ENCODE measurements at places on chromosomes 16 and 17.

GRCh38 chr17:27488231-27488630 lies 32.0 kb downstream of the KSR1 start:
- DNase-seq = no peak

DNA sequence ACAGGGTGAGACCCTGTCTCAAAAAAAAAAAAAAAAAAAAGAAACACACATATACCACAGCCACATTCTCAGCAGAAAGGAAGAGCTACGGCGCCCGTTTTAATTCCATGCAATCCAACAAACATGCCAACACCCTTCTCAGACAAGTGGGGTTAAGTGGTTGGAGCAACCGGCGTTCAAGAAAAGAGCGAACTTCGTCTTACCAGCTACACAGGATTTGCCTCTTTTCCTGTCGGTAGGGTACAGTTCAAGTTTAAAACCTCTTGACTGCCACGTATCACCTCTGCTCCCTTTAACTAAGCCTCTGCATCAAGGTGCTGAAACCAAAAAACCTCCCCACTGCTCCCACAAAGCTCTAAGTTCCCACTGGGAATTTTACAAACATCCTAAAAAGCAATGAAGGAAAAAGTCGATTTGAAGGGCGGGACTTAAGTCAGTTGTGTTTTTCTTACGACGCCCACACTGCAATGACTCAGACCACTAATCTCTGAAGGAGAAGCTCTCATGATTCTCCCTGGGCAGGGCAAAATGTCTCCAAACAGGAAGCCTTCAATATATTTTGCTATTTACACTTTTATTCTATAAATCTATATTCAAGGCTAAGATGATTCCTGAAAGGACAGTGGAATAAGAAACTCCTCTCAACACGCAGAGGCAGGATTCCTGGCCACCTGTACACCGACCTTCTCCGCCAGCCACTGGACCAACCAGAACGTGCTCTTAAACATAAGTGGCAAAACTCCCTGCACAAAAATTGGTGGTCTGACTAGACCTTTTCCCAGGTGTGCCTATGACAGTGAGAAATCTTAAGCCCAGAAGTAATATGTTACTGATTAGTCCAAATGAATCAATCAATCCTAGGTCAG lies 18.8 kb downstream of the SRP68 start:
- DNase-seq = no peak

GRCh38 chr17:77188084-77189066 lies 47.6 kb downstream of the SEC14L1 start:
- no peak for DNase-seq

DNA sequence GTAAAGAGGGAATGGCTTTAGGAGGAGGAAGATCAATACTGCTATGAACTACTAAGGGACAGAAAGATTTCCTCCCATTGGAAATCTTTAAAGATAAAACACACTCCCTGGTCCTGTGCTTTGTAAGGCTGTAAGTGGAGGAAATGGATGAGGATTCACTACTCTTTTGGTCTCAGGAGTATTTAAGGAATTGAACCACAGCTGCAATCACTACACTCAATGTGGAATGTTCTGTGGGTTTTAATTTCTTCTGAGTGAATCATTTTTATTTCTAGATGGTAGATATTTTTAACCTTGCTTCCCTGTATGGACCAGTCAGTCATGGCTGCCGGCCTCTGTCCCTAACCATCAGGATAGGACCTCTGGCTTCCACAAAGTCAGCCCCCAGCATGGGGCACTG lies 65.6 kb downstream of the SDR42E1 start:
- DNase-seq = no peak

GRCh38 chr16:2447920-2448583 lies 11.9 kb upstream of the TEDC2 start:
- no peak for DNase-seq

DNA sequence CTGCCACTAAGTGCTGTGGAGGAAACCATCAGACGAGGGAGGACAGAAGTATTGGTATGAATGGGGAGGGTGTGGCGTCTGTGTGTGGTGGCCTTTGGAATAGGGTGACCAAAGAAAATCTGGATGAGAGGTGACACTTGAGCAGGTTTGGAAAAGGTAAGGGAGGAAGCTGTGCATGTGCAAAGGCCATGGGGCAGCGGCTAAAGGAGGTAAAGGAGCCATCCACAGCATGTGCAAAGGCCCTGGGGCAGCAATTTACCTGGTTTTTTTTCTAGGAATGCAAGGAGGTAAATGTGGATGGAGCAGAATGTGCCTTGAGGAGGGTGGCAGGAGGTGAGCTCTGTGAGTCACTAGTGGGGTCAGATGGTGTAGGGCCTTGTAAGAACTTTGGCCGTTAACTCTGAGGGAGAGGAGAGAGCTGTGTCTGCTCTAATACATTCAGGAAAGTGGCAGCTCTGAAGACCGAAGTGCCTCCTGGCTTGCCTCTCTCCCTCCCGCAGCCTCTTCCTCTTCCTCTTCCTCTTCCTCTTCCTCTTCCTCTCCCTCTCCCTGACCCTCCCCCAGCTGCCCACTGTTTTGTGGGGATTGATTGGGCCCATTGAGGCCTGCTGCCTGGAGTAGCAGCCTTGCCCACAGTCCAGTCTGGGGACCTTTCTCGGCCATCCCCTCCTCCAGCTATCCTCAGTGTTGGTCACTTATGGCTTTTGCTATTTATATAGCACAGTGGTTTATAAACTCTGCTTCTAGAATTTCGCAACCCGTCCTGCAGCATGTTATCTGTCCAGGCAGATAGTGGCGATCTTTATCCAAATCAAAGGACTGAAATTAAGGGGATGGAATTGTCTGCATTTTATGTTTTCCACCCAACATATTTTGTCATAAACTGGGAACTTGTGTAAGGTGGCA lies 38.7 kb downstream of the CMIP start:
- DNase-seq = no peak

DNA sequence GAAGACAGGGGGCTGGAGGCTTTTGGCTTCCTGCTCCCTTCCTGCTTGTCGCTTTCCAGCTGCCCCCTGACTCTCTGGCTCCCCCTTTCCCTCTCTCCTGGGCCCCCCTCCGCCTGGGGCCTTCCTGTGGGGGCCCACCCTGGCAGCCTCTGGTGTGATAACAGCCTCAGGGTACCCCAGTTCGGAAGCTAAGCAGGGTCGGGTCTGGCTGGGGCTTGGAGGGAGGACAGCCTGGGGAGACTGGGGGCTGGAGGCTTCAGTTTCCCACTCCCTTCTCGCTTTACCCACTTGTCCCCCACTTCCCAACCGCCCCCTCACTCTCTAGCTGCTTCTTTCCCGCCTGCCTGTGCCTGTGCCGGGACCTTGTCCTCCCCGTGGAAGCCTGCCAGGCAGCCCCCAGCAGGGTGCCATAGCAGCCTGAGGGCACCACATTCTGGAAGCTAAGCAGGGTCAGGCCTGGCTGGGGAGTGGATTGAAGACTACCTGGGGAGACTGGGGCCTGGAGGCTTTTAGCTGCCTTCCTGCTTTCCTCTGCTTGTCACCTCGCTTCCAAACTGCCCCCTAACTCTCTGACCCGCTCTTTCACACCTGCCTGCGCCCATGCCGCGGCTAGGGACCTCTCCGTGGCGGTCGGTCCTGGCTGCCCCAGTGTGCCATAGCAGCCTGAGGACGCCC lies 2275.5 kb downstream of the TP53TG3F start:
- no peak for DNase-seq

DNA sequence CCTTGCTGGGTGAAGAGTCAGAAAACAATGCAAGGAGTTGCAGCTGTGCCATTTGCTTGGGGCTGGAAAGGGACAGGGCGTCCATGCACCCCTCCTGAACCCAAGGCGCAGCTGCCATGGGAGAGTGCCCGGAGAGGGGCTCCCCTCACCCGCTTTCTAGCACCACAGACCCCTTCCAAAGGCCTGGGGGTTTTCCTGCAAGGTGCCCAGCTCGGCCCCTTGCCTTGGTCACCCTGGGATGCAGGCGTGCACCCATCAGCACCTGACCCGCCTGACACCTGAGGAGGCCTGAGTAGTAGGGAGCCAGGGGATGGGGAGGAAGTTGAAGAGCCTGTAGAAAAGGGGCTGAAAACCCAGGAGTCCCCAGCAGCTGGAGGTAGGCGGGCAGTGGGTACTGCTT lies 30.3 kb downstream of the TMEM186 start:
- no peak for DNase-seq

GRCh38 chr17:48568499-48569239 lies 9.5 kb downstream of the HOXB4 start:
- no peak for DNase-seq

GRCh38 chr17:56779898-56780777 lies 53.6 kb downstream of the C17orf67 start:
- DNase-seq = peak; percentile 80

DNA sequence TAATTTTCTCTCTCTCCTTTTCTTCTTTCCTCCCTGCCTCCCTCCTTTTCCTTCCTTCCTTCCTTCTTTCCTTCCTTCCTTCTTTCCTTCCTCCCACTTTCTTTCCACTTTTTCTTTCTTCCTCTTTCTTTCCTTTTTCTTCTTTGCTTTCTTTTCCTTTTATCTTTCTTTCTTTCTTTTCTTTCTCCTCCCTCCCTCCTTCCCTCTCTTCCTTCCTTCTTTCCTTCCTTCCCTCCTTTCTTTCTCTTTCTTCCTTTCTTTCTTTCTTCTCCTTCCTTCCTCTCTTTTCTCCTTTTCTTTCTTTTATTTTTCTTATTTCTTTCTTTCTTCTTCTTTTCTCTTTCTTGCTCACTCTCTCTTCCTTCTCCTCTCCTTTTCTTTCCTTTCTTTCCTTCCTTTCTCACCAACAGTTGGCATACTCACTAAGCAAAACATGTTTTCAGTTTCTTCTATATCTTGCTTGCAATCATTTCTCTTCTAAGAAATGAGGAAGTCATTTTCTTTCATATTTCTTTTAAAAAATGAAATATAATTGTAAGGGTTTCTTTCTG lies 97.1 kb upstream of the MAF start:
- DNase-seq = no peak

- DNase-seq = no peak
Measured at GRCh38 chr17:7634384-7634783, 4.4 kb downstream of the SHBG start.

DNA sequence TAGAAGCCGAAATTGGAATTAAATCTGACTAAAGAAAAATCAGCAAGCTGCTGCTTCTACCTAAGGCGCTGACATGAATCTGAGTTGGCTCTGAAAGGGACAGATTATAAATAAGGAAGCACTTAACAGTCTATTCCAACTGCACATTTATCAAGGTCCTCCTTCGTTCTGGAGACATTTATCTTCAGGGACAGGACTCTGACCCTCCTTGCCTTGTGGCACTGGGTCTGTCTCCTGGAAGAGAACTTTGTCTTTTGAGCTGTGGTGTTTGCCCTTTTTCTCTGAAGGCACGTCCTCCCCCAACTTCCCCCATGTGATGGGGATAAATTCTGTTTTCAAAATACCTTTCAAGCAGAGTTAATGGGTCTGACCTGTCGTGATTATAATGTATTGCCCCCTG lies 47.0 kb upstream of the MARCHF10 start:
- no peak for DNase-seq

DNA sequence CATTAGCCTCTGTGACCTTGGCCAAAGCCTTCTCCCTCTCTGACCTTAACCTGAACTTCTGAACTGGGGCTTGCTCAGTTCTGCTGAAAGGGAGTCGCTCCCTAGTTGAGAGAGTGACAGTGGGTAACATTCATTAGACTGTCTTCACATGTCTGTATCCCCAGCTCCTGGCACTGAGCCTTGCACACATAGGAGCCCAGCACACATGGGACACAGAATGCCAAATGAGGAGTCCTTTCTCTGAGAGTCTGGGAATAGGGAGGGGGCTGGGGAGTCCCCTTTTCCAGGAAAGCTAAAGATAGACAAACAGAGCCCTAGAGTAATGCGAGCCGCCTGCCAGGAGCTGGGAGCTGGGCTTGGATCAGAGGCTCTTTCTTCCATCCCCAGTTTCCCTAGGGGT lies 2.5 kb downstream of the TAC4 start:
- no peak for DNase-seq

- no peak for DNase-seq
Measured at GRCh38 chr16:66523861-66524354, 26.0 kb downstream of the TK2 start.

DNA sequence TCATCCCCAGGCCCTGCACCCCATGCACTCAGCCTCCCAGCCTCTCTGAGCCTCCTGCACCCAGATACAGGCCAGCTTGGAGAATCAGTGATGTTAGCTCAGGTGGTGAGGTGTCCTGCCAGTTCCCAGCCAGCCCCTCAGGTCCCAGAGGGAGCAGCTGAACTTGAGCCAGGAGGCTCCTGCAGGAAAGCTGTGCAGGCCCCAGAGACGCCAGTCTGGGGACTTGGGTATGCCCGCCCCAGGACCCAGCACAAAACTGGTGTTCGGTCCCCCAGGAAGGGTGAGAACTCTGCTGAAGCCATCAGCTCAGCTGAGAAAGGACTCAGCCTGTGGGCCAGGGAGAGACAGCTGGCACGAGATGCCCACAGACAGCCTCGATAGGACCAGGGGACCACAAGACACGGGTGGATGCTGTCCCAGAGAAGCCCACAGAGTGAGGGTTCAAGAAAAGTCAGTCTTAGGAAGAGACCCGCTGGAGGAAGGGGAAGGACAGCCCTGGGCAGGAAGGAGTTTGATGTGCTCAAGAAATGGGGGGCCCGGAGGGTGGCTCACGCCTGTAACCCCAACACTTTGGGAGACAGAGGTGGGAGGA lies 11.0 kb downstream of the ENDOV start:
- no peak for DNase-seq

DNA sequence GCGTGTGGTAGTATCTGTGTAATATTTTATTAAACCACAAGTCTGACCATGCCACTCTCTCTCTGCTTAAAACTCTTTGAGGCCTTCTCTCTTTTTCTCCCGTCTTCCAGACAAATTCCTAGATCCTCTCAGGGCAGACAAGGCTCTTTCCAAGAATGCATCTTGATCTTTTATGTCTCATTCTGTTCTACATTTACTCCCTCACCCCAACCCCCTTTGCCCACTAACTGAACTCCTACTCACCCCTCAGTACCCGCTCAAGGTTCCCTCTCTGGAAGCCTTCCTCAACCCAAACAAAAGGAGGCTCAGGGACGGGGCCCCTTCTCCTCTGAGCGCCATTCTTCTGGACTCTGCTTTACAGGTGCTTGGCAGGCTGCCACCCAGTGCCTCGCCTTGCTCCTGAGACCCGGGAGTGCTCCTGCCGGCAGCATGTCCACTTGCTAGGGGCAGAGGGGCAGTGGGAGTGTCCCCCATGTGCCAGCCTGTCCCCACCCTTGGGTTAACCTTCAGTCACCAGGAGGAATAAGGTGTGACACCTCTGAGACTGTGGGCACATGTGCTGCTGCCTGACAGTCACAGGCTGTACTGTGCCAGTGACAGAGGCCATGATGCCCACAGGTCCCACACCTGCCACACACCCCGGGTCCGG lies 9.2 kb downstream of the SLC13A2 start:
- no peak for DNase-seq

DNA sequence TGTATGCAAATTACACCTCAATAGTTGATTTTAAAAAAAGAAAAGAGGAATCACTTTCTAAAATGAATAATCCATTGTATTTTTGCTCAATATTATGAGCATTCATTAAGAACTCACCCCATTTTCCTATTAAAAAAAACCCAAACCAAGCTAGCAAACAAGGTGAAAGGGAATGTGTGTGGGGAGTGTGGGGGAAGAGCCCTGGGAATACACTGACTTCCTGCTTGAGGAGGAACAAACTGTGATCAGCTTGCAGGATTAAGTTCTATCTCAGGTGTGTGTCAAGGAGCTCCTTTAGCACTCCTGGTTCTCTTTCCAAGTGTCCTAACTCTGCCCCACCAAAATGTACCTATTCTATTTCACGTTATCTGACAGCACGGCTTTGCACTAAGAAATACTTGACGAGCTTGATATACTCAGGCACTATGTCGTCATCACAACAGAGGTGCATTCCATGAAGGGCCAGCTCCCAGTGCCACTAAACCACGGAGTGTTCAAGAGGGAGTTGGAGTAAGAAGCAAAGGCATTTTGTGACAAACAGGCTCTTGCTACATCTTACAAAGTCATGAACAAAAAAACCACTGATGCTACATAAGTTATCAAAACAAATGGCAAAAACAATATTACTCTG lies 73.2 kb downstream of the MYH10 start:
- no peak for DNase-seq

Data from NCI-H526 (cell line).